ENCODE measurements at places on chromosomes 7 and 10.

DNA sequence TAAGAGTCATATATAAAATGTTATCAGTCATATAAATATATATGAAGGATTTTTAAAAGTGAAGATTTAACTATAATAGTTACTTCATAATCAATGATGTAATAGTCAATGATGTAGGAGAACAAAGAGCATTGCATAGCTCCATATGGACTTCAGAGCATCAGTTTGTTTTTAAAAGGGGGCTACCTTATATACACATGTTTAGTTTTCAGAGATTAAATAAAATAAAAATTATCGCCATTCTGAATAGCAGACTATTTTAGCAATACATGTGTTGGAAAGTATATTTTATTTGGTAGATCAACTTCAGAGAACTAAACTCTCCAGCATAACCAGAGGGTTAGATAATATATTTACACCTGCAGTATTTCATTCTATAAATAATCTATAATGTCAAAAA is 29.1 kb upstream of the EPC1 start:
- no peak for DNase-seq

DNA sequence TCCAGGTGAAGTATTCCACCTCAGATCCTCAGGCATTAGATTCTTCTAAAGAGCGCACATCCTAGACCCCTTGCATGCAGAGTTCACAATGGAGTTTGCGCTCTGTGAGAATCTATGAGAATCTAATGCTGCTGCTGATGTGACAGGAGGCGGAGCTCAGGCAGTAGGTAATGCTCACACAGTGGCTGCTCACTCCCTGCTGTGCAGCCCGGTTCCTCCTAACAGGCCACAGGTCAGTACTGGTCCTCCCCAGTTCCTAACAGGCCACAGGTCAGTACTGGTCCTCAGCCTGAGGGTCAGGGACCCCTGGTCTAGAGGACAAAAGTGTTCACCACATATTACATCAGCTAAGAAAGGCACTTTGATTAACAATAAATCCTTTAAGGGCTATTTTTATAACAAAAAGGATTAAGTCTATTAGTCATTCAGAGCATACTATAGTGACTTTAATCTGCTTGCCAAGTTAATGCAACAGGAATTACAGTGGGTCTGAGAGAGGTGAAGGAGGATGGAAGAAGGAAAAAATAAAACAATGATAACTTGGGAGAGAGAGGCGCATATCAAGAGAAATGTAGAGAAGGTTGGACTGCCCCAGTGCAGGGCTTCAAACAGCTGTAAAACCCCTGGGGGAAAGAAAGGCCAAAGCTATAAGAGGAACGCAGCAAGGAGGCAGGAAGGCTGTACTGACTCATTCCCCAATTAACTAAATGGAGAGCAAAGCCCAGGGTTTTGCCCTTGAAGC is 49.2 kb downstream of the CUL2 start:
- no peak for DNase-seq

- DNase-seq: peak; percentile 54
These were observed 59.2 kb downstream of the CDHR3 start for GRCh38 chr7:106022193-106022821.

DNA sequence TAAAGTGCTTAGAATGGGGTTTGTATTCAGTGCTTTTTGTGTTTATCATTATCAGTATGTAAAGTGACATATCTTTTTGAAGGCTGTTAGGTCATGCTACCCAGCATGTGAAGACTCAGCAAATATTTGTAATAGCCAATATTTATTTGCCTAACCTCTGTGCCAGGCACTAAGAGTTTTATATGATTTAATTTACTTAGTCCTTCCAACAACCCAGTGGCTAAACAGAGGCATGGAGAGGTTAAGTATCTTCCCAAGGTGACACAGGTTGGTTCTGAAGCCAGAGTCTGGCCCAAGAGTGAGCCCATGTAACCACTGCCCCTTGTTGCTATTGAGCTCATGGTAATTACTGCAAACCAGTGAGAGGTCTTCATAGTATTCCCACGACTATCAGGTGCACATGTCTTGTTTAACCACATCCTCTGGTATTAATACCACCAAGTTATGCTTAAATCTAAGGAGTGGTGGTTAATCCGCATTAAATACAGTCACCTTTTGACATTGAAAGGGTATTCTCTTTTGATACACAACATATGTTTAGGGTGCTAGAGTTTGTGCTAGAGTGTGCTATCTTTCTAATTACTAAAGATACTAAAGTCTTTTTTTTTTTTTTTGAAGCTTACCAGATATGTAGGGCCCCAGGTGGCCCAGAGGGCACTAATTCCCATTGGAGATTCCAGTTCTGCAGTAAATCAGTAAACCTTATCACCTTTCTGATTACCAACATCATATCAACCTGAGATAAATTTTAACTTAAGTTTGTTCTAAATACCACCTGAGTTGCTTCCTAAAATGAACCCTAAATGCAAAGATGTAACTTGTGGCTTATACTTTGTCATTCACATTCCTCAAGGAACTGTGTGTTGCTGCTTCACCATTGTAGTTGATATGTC is 2.9 kb downstream of the ADD3 start:
- DNase-seq: no peak

DNA sequence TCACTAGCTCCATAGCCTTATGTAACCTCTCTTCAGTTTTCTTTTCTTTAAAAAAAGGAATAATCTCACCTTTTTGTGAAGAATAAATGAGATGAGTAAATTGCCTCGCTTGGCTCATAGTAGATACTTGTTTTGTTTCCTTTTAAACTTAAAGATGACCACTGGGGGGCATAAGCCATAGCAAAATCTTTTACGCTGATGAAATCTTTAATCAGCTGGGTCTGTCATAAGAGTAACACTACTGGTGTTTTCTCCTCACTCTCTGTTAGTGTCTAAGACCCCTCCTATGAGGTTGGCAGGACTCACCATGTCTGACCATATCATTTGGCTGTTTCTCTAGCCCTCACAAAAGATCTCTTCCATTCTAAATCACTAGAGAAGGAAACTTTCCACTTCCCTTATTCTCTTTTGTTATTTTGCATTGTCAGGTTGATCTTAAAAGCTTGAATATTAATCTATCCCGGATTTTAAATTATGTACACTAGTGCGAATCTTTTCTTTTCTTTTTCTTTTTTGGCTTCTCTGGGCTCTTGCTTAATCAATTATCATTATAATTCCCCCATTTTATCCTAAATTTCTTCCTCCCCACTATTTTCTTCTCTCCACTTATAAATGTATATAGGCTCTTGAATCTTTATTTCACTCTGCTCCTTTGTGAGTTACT is 12.5 kb downstream of the STAG3 start:
- DNase-seq: no peak

DNA sequence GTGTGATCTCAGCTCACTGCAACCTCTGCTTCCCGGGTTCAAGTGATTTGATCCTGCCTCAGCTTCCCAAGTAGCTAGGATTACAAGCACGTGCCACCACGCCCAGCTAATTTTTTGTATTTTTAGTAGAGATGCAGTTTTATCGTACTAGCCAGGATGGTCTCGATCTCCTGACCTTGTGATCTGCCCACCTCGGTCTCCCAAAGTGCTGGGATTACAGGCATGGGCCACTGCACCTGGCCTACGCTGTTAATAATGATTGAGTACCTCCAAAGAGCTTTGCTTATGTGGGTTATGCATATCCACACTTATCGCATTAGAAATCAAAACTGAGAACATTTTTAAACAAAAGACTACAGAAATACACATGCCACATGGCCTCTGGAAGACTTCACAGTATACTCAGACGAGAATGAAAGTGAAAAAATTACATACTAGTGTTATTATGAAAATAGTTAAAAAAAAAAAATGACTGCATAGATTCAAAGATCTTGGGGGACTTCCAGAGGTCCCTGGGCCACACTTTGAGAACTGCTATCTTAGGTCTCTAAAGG is 25.4 kb downstream of the RPP38 start:
- no peak for DNase-seq

GRCh38 chr7:109206196-109206595 is 636.5 kb downstream of the DNAJB9 start:
- DNase-seq: no peak

DNA sequence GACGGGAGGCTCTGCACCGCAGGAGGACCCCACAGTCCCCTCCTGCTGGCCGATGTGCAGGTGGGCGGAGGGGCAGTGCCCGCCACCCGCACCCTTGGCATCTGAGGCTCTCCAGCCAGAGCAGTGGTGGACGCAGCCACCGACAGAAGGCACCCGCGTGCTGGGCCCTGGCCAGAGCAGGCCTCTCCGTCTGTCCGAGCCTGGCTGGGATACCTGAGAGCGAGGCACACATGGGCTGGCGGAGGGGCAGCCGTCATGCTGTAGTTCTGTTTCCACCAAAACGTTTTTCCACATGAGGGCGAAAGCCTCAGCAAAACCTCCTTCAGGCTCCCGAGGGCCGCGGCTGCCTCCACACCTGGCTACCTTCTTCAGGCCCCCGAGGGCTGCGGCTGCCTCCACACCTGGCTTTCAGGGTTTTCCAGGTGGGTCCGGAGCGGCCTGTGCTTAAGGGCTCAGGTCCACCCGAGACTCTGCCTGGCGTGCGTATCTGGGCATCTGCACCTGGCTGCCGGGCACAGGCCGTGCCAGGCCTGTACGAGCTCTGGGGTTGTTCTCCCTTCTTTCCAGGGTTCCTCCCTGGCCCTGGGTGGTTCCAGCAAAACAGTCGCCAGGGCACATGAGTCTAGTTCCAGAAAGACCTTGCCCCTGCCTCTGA is 115.5 kb downstream of the INPP5A start:
- no peak for DNase-seq

DNA sequence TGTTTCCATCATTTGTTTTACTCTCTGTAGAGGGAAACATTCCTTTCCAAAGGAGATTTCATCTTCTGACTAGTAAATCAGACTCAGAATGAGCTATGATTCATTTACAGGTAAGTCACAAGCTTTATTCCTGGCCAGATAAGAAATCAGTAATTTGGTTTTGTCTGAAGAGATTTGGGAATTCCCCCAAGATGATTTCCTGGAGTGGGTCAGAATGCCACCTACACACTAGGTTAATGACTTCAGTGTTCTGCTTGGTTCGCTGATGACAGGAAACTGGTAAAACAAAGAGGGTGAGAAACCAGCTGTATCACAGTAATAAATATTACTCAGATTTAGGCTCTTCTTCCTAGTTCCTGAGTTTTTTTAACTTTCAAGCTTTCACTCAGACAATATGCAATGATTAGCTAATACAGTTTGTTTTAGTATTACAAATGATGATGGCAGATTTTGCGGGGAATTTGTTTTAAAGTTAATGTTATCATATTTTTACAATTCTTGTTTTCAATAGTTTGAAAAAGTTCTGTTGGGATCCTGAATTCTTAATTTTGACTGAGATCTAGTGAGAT is 8.3 kb upstream of the ASZ1 start:
- DNase-seq: no peak

- DNase-seq: no peak
These were observed 48.9 kb downstream of the MKI67 start for GRCh38 chr10:128077155-128077875.

DNA sequence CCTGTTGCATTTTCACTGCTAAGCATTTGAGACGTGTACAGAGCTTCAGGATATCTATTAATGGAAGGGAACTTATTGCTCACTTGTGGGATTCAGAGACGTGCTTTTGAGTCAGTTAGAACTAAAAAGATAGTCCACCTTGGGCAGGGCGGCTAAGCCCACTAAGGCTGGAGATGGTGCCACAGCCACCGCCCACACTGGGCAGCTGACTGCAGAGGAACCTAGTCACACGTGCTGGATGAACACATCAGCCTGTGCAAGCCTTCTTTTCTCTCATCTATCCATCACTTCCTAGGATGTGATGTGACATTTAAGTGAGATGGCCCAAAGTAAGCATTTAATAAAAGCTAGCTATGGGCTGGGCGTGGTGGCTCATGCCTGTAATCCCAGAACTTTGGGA is 78.0 kb downstream of the PTPRE start:
- no peak for DNase-seq

DNA sequence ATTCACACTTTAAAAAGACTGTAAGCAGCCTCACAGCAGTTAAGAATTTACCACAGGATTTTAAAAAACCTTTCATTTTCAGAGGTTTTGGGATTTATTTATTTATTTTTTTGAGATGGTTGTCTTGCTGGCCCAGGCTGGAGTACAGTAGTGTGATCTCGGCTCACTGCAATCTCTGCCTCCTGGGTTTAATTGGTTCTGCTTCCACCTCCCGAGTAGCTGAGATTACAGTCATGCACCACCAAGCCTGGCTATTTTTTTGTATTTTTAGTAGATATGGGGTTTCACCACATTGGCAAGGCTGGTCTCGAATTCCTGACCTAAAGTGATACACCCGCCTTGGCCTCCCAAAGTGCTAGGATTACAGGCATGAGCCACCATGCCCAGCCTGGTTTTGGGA is 19.1 kb downstream of the MINDY4 start:
- DNase-seq: no peak

DNA sequence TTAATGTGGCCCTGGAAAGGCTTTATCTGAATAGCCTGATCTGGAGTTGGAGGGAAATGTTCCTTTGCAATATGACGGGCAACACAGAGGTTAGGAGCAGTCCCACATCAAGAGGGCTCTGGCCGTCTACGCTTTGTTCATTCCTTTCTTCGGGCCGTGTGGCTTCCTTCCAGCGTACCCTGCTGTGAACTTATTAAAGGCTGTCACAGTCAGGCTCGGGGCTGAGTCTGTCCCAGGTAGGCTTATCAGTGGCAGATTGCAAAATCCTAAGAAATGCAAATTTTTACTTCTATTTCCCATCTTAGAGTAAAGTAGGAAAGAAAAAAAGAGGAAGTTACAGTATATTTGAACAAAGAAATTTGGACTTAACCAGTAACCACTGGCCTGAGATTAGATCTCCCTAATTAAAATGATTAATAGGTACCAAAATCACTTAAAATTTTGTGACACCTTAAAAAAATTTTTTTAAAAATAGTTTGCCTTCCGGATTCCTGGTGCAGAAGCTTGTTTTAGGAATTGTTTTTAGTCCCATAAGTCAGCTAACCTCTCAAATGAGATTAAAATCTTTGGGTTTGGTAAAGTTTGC is 453.1 kb upstream of the MKI67 start:
- no peak for DNase-seq

DNA sequence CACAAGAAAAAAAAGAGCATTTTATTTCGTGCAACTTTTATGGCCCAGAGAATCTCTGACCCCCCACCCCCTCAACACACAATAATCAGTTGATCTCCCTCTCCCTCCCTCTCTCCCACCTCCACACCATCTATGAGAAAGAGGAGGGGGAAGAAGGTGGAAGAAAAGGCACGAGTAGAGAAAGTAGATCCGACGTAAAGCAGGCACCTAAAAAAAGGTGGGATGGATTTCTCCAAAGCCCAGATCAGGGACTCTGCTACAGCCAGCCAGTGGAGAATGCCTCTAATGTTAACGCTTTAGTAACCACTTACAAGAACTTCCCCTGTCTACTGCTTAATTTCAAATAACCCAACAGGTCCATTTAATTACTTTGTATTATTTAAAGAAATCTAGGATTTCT is 24.4 kb downstream of the KMT2C start:
- no peak for DNase-seq

- no peak for DNase-seq
These were observed 88.7 kb upstream of the KCTD7 start for GRCh38 chr7:66539902-66540375.

All from stimulated activated CD8-positive, alpha-beta memory T cell treated with anti-CD3 and anti-CD28 coated beads, Interleukin-2, amount 100 ng/mL, for 1 hour (primary cell).